ENCODE measurements at places on chromosomes 6 and 20.

DNA sequence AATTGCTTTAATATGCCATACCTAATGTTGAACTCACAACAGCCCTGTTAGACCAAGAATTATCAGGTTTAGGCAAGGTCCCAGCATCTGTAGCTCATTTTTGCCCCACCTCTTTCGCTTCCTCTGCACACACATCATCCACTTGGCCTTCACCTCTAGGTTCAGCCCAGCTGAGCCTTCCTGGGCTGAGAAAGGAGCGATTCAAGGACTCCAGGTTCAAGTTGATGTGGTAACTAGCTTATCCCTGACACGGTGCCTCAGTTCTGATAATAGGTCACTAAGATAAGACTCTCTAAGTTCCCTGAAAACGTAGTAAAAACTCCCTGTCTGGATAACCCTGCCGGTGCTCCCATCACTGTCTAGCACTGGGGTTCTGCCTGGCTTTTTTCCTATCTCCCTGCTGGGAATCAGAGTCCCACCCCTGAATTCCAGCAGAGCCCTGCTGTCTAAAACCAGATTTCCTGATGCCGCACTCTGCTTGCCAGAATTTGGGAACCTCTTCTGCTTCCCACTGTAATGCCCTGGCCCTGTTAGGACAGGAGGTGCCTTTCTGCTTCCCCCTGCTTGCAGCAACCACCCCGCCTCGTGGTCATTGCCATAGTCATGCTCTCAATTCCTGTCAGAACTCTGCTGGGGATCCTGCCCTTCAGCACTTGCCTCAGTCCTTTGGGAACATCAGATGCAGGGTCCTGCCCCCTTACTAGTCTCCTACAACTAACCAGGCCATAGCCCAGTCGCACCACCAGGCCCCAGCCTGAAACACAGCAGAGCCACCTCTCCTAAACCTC lies 47.6 kb downstream of the ALDH8A1 start:
- no peak for DNase-seq

- no peak for DNase-seq
Measured at GRCh38 chr6:46010771-46011170, 4.9 kb downstream of the CLIC5 start.

DNA sequence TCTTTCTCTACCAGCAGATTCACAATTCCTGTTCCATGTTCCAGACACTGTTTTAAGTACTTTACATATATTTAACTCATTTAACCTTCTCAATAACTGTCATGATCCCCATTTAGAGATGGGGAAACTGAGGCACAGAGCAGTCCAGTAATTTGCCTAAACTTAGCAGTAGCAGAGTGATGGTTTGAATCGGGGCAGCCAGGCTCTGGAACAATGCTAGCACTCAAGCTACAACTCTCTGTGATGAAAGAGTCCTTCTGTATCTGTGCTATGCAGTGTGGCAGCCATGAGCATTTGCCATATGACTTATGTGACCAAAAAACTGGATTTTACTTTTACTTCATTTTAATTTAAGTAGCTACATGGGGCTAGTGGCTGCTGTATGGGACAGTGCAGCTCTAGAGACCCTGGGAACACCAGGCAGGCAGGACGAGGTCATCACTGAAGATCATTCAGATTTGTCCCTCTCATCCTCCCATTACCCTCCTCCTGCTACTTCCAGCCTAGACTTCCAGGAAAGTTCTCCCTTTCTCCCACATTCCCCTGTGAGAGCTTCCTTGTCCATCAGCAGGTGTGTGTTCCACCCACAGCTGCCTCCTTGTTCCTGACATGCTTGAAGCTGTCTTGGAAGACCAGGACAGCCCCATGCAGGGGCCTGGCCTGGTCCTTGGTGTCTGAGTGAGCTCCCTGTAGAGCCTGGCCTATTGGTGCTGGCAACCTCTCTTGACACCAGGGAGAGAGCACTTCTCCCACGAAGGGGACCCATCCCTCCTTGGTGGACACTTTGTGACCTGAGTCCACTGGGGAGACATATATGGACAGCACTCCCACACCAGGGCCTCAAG lies 157.0 kb downstream of the MRPL14 start:
- DNase-seq = no peak

- no peak for DNase-seq
Measured at GRCh38 chr20:24580006-24580405, 110.6 kb downstream of the SYNDIG1 start.

All from kidney epithelial cell (primary cell).